ENCODE measurements at places on chromosomes 3 and 15.

GRCh38 chr15:37823601-37824275 lies 110.7 kb upstream of the TMCO5A start:
- no peak for DNase-seq

GRCh38 chr3:138465451-138465850 lies 31.0 kb downstream of the ESYT3 start:
- no peak for DNase-seq

- DNase-seq, result no peak
These were observed 4.4 kb upstream of the BRPF1 start for GRCh38 chr3:9727041-9727595.

DNA sequence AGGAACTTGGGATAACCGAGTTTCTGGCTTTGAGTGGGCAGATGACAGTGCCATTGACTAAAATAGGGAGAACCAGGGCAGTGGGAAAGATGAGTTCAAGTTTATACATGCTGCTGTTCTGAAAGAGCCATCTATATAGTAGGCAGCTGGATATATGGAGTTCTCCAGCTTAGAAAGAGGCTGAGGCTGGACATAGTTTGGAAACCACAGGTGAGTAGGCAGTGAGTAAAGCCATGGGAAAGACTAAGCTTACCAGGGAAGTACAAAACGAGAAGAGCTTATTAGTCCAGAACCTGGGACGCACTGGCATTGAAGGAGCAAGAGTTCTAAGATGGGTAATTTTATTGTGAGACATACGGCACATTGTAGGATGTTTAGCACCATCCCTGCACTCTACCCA lies 54.2 kb downstream of the MSL2 start:
- no peak for DNase-seq

DNA sequence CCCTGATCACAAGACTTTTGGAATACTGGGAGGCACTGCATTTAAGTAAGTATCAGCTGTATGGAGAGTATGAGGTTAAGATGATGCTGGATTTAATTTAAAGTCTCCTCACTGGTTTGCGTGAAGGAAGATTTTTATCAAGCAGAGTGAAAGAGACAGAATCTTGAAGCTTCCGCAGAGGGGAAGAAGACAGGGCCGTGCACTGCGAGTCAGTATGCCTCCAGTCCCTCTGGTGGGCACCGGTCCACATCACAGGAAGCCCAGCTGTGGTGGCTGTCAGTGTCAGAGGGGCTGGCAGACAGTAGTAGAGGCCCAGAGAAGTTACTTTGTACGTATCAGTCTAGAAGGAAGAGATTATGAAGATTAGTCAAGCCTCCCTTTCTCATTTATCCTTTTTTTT lies 379.0 kb upstream of the TPRG1 start:
- no peak for DNase-seq

DNA sequence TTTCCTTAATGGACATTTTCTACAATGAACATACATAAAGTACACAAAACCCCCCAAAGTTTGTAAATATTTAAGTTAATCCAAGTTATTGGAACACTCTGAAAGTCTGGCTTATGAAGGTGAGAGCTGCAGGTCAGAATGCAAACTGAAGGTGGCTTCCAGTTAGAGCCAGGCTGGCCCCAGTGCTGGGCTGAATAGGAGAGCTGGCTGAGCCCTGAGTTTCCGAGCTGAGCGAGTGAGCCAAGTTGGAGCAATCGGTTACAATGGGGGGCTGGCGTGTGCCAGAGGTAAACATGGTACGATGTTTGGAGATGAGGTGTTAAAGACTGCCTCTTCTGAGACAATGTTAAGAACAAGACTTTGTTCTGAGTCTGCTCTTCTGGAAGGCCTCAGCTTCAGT lies 230.8 kb upstream of the MCTP2 start:
- DNase-seq, result no peak

GRCh38 chr15:45347033-45347432 lies 31.3 kb downstream of the GATM start:
- no peak for DNase-seq

- no peak for DNase-seq
These were observed 93.8 kb downstream of the MYRIP start for GRCh38 chr3:39903253-39903652.

DNA sequence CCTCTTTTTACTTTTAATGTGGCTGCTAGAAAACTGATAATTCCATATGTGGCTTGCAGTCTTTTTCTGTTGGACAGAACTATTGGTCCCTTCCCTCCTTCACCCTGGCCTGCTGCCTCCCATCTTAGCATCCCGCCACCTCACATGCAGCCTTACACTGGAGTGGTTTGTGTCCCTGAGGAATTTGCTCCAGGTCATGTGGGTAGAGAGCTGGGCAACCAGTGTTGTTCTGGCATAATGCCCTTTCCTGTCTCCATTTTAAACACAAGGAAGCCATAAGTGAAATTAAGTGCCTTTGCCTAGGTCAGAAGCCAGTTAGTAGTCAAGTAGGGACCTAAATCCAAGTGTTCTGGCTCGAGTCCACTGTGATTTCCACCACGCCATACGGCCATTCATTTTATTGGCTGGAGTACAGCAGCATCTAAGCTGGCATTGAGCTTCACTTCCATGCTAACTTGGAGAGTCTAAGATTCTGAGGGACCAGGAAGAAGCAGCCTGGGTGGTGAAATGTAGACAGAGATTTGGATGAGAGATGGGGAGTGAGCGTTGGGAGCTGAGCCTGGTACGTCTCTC lies 46.0 kb upstream of the PLXNA1 start:
- no peak for DNase-seq

GRCh38 chr3:27278383-27279055 lies 90.7 kb downstream of the NEK10 start:
- no peak for DNase-seq

GRCh38 chr3:77189684-77190083 lies 149.8 kb downstream of the ROBO2 start:
- no peak for DNase-seq

GRCh38 chr3:184323696-184324095 lies 9.3 kb downstream of the EIF4G1 start:
- no peak for DNase-seq

- DNase-seq, result no peak
These were observed 2.5 kb downstream of the MAP3K13 start for GRCh38 chr3:185365291-185366073.

All from stimulated activated CD8-positive, alpha-beta memory T cell treated with anti-CD3 and anti-CD28 coated beads, Interleukin-15, amount 100 ng/mL, for 24 hours (primary cell).